DND-41 (cell line): ENCODE measurements at places on chromosomes 5 and 9.

DNA sequence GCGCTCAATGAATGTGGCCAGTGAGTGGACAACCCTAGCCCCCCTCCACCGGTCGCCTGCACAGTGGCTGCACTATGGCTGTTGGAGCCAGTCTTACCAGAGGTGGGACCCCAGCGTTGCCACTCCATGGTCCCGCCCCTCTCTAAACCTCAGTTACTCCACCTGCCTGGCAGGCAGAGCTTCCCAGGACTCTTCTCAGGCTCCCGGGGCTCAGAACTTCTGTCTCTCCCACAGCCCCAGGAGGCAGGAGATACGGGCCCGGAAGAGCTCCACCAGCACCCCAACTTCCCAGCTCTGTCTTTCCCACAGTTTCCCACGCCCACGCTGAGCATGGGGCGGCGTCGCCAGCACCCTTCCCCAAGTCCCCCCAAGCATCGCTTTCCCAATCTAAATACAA lies 975 bp downstream of the RASGEF1C start:
- DNase-seq: no peak

DNA sequence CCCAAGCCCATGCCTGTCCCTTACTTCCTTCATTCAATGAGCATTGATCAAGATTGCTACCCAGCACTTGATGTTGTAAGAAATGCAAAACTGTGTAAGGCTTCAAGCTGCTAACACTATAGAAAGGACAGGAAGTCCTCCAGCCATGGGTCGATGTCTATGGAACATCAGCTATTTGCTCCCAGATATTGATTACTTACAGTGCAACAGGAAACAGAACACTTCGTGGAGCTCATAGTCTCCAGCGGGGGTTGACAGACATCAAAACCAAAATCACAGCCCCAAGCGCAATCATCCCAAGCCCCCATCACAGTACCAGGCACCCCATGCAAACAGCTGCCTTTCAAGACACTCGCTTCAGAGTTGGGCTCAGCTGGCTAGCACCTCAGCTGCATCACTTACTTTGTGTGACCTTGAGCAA lies 26.8 kb upstream of the DUSP1 start:
- no peak for DNase-seq

- no peak for DNase-seq
Measured at GRCh38 chr5:179219661-179220620, 125.3 kb downstream of the ADAMTS2 start.

DNA sequence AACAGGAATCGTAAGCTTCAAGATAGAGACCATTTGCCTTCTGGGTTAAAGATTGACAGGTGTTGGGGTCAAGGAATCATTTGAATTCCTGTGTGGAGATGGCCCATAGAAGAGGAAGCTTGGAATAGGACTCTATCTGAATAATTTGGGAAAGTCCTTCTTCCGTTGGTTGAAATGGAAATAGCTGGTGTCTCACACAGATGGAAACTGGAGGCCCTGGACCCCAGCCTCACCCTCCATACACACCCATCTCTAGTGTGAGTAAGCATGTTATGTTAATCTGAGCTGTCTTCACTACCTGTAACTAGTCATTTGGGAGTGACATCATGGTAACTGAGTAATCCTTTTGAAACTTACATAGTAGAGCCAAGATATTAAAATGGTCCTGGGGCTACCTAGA lies 184.4 kb downstream of the CD180 start:
- no peak for DNase-seq

DNA sequence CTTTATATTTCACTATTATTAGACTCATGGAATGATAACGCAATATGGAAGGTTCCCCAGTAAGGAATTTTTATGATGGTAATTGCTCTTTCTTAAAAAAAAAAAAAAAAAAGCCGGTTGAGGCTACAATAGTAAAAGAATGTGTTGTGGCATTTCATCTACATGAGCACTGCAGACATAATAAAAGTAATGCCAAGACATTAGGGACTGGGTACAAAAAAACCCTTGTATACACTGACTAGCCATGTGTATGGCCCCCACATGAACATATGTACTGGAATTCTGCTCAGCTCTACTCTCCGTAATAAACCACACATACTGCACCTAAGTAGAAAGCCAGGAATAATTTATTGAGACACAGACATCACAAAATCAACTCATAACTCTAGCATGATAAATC lies 218.4 kb downstream of the ADAMTS6 start:
- no peak for DNase-seq

- DNase-seq: no peak
Measured at GRCh38 chr5:74304536-74304935, 336.0 kb downstream of the ENC1 start.
